H9 (cell line): ENCODE measurements at places on chromosomes 4 and X. TPM values are rescaled to one million over a fixed set of nuclear protein-coding genes. Genes with fewer than 3 reads are reported as not detected.

DOK7 gene
- total RNA-seq = 0.26 TPM in 1 of 2 replicates, not detected in the other

CYLC1 gene
- total RNA-seq = not detected in 2 replicates

CSTF2 gene
- 28.9 and 30.2 TPM in 2 replicates for total RNA-seq

PNMA6A gene
- total RNA-seq = 7.7 and 8.0 TPM in 2 replicates

GRCh38 chr4:143431526-143432257, 81.8 kb upstream of the SMARCA5 start:
- DNase-seq = peak; percentile 34

DNA sequence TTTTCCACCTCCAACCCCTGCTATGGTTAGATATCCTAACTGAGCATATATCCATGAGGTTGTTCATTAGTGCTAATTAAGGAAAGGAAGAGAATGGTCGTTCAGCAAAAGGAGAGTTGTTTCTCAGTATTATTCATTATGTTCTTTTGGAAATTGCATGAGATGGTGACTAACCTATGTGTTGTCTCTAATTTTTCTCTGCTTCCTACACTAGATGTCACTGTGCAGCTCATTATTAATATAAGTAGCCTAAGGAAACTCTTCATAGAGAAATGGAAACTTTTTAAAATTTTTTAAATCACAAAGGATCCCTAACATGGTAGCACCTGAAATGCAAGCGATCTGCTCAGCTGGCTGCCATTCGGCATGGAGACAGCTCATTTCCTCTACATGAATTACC, 67.7 kb upstream of the FAM9A start:
- no peak for DNase-seq

DNA sequence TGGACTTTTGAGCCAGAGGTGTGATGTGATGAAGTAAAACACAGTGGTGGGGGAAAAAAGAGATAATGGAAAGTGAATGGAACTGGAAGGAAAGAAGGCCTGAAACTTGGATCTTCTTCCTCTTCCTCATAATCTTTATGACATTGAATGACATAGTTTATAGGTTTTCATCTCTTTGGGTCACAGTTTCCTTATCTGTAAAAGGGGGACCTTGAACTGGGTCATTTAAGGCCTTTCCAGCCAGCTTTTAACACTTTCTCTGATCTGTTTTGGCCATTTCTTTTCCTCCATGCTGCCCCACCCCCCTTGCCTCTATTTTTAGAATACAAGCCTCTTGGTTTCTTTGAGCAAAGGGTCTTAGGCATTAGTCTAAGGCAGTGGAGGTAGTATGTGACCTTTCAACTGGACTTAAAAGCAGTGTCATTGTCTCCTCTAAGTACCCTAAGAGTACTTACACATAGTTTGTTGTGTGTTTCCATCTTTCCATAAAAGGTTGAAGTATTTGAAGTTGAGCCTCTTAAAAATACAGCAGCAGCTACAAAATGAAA, 7.8 kb downstream of the CPEB2 start:
- no peak for DNase-seq

DNA sequence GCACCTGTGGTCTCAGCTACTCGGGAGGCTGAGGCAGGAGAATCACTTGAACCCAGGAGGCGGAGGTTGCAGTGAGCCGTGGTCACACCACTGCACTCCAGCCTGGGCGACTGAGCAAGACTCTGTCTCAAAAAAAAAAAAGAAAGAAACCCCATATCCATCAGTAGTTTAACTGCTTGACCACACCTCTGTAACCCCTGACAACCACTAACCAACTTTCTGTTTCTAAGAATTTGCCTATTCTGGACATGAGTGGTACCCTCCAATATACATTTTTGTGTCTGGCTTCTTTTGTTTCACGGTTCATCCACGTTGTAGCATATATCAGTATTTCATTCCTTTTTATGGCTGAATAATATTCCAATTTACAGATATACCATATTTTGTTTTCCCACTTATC, 9.1 kb downstream of the PPAT start:
- DNase-seq = no peak

GRCh38 chr4:186829097-186829496, 105.4 kb upstream of the FAT1 start:
- DNase-seq = no peak

DNA sequence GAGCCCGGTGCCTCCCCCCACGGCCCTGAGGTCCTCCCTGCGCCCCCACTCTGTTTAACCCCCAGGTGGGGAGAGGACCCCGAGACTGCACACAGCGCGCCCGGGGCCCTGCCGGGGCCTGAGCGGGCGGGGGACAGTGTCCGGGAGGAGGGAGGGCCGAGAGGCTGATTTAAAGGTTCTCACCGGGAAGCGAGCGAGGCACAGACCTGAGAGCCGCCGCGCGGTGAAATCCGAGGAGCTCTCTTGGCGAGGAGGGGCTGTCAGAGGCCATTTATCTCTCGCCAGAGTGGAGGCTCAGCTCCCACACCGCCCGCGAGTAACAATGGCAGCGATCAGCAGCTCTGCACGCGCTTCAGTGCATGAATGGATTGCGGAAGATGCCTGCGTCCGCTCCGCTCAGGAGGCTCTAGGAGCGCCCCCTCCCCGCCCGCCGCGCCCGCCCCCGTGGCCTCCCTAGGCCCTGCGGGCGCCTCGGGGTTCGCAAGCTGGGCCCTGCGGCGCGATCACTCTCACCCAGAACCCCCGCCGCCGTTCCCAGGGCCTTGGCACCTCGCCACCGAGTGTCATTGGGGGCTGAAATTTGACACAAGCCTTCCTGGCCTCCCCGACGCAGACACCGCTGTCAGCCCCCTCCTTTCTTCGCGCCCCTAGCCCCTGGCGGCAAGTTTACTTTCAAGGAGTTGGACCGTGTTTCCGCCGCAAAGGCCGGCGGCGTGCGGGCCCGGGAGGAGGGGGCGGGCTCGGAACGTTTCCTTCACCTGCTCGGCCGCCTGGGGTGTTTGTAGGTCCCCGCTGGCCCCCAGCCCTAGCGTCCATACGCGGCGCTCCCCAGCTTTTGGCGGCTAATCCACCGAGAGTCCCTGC, 48.7 kb upstream of the BCOR start:
- DNase-seq = peak; percentile 74
